ENCODE measurements at places on chromosomes 4 and X.
A peak's percentile ranks its signal among the peaks of the same experiment; 100 is the strongest.

DNA sequence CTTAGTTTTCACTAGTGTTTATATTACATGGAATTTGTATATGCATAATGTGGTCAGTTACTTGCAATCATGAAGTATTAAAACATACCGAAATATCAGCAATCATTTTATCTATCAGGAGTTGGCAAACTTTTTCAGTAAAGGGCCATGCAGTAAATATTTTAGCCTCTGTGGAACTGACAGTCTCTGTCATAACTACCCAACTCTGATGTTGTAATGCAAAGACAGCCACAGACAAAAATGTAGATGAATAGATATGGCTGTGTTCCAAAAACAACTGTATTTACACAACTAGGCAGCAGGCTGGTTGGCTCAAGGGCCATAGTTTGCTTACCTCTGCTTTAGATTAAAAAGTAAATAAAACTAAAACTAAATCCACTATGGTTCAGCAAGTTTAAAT, 200.2 kb downstream of the HS3ST1 start:
- no peak for DNase-seq

DNA sequence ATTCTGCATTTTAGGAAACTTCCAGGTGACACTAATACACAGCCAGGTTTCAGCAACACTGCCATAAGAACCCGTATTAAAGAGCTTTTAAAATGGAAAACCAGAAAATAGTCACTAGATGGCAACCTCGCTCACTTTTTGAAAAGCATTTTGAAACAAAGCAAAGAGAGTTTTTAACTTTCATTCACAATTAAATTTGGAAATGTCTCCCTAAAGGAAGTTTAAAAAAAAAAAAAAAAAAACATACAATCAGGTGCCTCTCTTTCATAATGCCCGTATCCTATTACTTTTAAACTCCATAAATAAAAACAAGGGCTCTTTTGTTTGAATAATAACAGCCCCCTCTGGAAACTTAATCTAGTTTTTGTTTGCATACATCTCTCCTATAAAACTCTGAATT, 20.3 kb downstream of the MEPE start:
- DNase-seq = peak; percentile 34

- no peak for DNase-seq
Observed at GRCh38 chrX:13307041-13307440, 12.8 kb downstream of the ATXN3L start.

DNA sequence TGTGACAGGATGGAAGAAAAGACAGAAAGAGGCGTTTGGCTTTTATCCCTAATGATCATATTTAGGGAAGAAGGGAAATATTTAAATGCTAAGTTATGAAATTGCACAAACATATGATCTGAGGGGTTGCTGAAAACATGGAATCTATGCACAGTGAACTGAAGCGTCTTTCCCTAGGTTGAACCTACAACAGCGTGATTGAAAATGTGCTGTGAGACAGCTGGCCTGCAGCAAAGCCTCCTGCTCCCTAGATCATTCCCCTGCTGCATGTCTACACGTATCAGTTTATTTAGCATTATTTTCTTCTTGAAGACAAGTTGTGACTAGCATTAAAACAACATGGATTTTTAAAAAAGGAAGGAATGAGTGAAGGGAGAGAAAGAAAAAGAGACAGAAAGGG, 272.5 kb upstream of the TRAM1L1 start:
- DNase-seq = no peak

DNA sequence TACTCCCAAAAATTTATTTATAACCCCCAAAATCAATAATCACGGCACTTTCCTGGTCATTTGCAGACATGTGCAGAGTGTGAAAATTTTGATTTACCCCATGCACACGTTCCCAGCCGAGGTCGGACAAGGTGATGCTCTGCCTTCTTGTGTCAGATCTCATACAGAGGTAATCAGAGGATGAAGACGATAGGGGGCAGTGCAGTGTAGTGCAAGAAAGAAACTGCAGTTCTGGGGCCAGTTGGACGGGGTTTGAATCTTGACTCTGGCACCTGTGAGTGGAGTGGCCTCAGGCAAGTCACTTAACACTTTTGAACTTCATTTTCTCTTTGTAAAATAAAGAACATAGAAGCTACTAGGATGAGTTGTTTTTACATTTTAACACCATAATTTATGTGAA, 88.4 kb downstream of the FRMPD3 start:
- DNase-seq = peak; percentile 35

DNA sequence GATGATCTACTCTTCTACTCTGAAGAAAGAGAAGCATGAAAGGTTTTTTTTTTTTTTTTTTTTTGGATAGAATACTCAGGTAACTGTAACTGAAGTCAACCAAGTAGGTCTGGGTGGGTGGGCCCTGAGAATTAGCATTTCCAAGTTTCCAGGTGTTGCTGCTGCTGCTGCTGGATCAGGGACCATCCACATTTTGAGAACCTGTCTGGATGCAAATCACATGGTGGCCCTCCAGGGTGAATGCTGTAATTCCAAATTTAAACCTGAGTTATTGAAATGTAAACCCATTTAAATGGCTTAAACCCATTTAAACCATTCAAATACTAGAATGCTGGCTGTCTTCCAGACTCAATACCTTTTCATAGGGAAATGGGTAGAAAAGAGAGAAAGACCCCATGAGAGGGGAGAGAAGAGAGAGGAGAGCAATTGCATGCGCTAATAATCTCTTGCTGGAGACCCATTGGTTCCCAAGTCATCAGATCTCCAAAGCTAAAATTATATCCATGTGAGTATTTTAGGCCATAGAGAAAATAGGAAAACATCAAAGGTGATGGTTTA, 17.6 kb downstream of the SUPT20HL1 start:
- no peak for DNase-seq

DNA sequence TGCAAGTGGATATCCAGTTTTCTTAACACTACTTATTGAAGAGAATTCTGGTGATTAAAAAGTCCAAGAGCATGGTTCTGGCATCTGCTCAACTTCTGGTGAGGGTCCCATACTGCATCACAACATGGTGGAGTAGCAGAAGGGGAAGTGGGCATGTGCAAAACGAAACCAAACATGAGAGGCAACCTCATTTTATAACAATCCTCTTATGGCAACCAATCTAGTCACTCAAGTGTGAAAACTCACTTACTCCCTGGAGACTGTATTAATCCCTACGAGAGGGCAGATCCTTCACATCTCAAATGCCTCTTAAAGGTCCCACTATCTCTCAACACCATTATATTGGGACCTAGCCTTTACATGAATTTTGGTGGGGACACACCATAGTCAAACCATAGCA, 55.4 kb upstream of the TRO start:
- no peak for DNase-seq

- no peak for DNase-seq
Observed at GRCh38 chr4:113452868-113453620, 308.5 kb downstream of the CAMK2D start.

- no peak for DNase-seq
Observed at GRCh38 chrX:120251471-120252011, 929 bp downstream of the ZBTB33 start.

DNA sequence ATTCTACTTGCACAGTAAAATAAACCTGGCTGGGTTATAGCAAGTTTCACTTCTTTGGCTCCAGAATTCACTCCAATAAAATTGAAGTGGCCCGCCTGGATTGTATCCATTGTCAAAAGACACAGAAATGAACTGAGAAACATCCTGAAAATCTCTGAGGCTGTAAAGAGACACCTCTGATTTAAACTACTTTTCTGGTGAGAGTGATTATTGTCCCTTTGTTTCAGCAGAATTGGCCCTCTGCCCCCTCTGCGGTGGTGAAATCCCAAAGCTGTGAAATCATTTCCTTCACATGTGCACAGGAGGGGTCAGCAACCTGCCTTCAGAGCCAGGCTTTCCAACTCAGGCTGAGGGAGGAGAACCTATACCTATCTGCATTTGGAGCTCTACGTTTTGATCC, 23.0 kb downstream of the GAB3 start:
- peak; percentile 17 for DNase-seq

DNA sequence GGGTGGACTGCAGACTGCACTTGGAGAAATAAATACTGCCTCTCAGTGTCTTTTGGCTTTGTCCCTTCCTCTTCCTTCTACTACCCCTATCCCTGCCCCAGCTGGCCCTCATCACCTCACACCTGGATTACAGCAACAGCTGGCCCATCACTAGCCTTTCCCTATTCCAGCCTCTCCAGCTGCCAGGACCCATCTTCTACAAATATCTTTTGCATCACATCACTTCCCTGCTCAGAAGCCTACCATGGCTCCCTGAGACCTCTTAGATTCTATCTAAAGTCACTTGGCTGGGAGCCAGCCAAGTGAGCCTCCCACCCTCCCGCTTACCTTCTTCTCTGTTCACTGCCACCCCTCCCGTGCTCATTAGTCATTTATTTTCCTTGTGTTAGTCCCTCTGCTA, 66.8 kb downstream of the TSC22D3 start:
- DNase-seq = no peak

GRCh38 chr4:1834047-1834775, 21.7 kb downstream of the LETM1 start:
- no peak for DNase-seq

DNA sequence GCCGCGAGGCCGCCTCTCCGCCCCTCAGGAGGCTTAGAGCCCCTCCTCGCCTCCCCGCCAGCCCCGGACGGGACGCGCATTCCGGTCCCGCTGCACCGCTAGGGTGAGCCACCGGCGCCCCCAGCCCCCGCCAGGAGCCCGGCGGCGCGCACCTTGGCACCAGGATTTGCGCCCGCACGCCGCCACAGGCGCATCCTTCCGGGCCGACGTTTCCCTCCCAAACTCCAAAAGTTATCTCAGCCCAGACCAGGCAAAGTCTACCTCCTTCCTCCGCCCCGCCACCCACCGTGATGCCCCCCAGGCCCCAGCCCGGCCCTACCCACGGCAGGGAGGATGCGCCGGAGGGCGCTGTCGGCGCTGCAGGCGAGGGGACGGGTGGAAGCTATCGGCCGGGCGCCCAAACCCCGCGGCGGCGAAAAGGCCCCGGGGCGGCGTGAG, 538 bp downstream of the SCML2 start:
- no peak for DNase-seq

DNA sequence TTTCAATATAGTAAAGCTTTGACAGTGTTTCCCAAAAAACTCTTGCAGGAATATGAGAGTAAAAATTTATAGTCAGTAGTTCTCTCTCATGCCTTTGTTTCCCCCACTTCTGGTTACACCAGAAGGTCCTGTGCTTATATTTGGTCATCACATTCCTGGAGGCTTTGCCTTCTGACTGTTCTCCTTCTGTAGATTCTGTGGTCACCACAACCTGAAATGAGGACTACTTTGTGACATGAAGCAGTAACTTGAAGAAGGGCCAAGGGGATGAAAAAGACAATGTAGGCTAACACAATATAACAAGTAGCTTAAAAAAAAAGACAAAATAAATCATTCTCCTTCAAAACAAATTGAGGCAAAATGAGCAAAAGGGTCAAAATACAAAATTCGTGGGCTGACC, 366.2 kb upstream of the NR3C2 start:
- no peak for DNase-seq

DNA sequence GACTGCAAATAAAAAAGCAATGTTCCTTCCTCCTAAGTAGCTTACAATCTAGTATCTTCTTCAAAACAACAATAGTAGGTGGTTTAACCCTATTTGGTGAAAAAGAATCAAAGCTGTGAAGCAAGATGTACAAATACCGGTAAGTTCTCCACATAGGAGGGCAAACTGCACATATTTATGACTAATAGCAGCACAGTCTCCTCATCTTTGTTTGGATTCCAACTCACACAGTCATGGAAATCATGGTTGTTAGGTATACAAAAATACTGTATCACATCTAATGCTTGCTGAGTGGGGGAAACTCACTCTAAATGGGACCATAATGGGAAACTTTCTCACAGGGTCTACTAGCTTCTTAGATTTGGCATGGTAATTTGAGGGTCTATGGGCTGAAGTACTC, 597.2 kb downstream of the INPP4B start:
- DNase-seq = no peak

- no peak for DNase-seq
Observed at GRCh38 chrX:97416461-97416860, 532.8 kb downstream of the RPA4 start.

- DNase-seq = no peak
Observed at GRCh38 chr4:38728631-38729141, 54.1 kb downstream of the TLR10 start.

- no peak for DNase-seq
Observed at GRCh38 chr4:164023214-164023613, 528.7 kb downstream of the TMA16 start.

GRCh38 chr4:87038837-87039615, 104.2 kb downstream of the AFF1 start:
- peak; percentile 95 for DNase-seq
